ENCODE measurements at places on chromosomes 16 and 17.

DNA sequence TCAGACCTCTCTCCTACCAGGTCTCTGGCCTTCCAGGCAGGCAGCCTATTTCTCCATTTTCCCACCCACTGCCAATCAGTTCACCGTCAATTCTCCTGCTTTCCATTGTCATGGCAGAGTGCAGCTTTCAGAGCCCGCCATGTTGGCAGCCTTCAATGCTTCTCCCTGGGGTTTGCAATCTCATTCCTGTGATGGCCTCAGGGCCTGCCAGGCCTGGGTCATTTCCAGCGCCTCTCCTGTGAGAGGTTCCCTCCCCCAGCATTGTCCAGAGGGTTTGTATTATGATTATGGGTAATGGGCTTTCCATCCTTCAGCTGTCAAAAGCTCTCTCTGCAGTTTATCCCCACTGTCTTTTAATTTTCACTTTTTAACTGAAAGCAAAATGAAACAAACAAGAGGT, 716.6 kb upstream of the CDH8 start:
- no peaks in the 10 kb centered on the region for H3K36me3 ChIP-seq
- H3K4me1 ChIP-seq = no peaks in the 10 kb centered on the region
- no peak overlapping the region for H3K4me3 ChIP-seq
- DNase-seq = no peak

DNA sequence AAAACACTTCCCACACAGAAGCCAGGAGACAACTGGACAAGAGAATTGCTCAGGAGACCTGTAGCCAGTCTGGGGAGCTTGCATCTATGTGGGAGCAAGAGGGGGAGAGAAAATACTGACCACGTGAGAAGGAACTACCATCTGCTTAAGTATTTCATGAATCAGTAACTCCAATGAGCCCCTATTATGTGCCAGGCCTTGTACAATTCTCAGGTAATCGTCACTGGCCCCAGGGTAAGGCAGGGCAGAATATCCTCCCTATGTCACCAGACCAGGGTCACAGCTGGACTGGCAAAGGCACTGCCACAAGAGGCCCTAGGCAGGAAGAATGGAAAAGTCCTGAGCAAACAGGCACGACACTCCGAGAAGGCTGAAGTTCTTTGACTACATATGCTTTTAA, 25.9 kb downstream of the USP7 start:
- no peak overlapping the region for H3K4me3 ChIP-seq
- no peak for DNase-seq
- no peaks in the 10 kb centered on the region for H3K27me3 ChIP-seq
- no peak overlapping the region for H3K27ac ChIP-seq
- H3K4me1 ChIP-seq = peaks cover 2% of the 10 kb centered on the region

DNA sequence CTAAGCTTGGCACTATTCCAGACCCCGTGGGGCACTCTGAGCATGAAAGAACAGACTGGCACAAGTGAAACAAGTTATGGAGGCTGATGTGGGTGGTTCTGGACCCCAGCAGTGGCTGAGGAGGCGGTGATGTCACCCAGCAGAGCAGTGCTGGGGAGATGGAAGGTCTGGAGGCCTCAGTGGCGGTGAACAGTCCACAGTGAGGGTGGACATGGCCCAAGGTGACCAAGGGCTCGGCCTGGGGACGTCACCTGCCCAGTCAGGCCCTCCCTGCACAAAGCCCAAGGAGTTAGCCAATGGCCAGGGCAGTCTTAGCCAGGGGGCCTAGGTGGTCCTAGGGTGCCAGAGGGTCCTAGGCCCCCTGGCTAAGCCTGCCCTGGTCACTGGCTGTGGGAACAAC, 24.5 kb downstream of the SMPD3 start:
- H3K27ac ChIP-seq = no peak overlapping the region
- no peaks in the 10 kb centered on the region for H3K4me1 ChIP-seq
- H3K36me3 ChIP-seq = no peaks in the 10 kb centered on the region
- no peaks in the 10 kb centered on the region for H3K27me3 ChIP-seq

DNA sequence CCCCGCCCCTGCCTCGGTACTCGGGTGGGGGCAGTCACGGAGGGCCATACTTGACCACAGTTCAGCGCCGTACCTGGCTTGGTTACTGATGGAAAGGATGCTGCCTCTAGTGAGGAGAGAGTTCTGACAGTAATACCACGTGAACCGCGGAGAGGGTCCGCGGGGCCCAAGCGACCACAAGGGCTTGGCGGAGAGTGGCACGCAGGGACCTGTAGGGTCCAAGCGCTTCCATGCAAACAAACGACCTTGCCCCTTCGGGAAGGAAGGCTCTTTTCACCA, 9.2 kb downstream of the KDM6B start:
- H3K27ac ChIP-seq = peak overlapping the region; percentile 88
- H3K36me3 ChIP-seq = no peaks in the 10 kb centered on the region
- H3K4me3 ChIP-seq = peak overlapping the region; percentile 69
- no peaks in the 10 kb centered on the region for H3K27me3 ChIP-seq
- peaks cover 4% of the 10 kb centered on the region for H3K4me1 ChIP-seq

- H3K27me3 ChIP-seq = no peaks in the 10 kb centered on the region
- no peak overlapping the region for H3K27ac ChIP-seq
- H3K36me3 ChIP-seq = no peaks in the 10 kb centered on the region
- H3K4me3 ChIP-seq = no peak overlapping the region
- DNase-seq = no peak
These were observed 205.7 kb downstream of the TANC2 start for GRCh38 chr17:63171428-63172393.

DNA sequence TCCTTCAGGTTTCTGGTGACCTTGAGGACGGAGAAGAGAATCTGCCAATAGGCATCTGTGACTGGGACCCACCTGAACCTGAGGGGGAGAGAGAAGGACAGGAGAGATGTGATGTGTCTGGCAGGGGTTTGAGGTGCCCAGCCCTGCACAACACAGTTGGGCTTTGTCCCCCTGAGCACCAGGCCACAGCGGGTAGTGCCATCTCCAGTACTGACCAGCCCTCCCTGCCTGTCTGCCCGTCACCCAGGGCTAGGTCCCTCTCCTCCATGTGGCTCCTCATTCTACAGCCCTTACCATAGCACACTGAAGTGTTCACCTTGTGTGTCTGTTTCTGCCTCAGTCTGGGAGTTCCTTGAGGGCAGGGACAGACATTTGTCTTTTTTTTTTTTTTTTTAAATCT, 30.8 kb downstream of the NLRP1 start:
- H3K4me3 ChIP-seq = no peak overlapping the region
- H3K4me1 ChIP-seq = no peaks in the 10 kb centered on the region
- no peaks in the 10 kb centered on the region for H3K36me3 ChIP-seq
- no peak for DNase-seq
- H3K27ac ChIP-seq = no peak overlapping the region
- H3K27me3 ChIP-seq = no peaks in the 10 kb centered on the region

- no peak for DNase-seq
- H3K27me3 ChIP-seq = no peaks in the 10 kb centered on the region
- no peak overlapping the region for H3K4me3 ChIP-seq
- no peak overlapping the region for H3K27ac ChIP-seq
These were observed 31.6 kb downstream of the MGRN1 start for GRCh38 chr16:4656221-4656620.

All from mesendoderm (in vitro differentiated cells).